ENCODE measurements at places on chromosomes 6 and 20.

DNA sequence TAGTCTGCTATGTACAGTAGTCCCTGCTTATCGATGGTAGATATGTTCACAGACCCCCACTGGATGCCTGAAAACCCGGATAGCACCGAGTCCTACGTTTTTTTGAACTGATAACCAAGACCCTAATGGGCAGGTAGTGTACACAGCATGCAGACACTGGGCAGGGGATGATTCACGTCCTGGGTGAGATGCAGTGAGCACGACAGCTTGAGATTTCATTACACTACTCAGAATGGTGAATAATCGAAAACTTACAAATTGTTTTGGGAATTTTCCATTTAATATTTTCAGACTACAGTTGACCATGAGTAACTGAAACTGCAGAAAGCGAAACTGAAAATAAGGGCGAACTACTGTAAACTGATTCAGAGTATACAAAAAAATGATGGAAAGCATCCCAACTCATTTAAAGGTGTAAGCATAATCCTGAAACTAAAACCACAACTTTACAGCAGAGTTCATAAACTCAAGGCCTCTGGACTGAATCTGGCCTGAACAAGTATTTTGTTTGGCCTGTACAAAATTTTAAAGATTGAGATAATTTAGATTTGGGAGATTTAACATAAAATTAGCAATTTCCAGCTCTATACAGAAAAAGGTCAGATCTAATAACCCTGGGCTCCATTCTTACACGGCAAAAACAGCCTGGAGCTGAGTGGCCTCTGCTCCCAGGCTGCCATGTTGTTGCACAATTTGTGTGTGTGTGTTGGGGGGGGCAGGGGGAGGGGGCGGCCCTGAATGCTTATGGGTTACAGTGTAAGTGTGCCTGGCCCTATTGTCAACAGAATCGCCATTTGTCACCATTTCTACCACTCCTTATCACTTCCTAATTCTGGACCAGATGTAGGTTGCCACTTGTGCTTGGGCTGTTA, 34.9 kb downstream of the RNF24 start:
- DNase-seq, result peak; percentile 60

GRCh38 chr6:47653706-47654105, 44.7 kb upstream of the ADGRF4 start:
- no peak for DNase-seq

GRCh38 chr6:92521553-92521952, 897.8 kb downstream of the EPHA7 start:
- no peak for DNase-seq

- DNase-seq, result no peak
Observed at GRCh38 chr20:31430568-31431115, 9.8 kb upstream of the DEFB123 start.

- DNase-seq, result no peak
Observed at GRCh38 chr6:109379711-109380110, 2.6 kb downstream of the CD164 start.

- no peak for DNase-seq
Observed at GRCh38 chr6:148044261-148044751, 298.3 kb upstream of the SASH1 start.

- no peak for DNase-seq
Observed at GRCh38 chr6:164967102-164967501, 342.3 kb downstream of the C6orf118 start.

GRCh38 chr20:46575937-46576461, 25.5 kb upstream of the OCSTAMP start:
- DNase-seq, result peak; percentile 44

GRCh38 chr6:43887340-43887858, 117.4 kb downstream of the VEGFA start:
- no peak for DNase-seq

- DNase-seq, result no peak
Observed at GRCh38 chr6:2799936-2800527, 34.8 kb downstream of the WRNIP1 start.

- DNase-seq, result no peak
Observed at GRCh38 chr20:57448764-57449354, 57.7 kb downstream of the RBM38 start.

- DNase-seq, result no peak
Observed at GRCh38 chr6:105364243-105364642, 38.6 kb downstream of the PREP start.

- DNase-seq, result no peak
Observed at GRCh38 chr20:23243791-23244155, 106.8 kb upstream of the NXT1 start.

DNA sequence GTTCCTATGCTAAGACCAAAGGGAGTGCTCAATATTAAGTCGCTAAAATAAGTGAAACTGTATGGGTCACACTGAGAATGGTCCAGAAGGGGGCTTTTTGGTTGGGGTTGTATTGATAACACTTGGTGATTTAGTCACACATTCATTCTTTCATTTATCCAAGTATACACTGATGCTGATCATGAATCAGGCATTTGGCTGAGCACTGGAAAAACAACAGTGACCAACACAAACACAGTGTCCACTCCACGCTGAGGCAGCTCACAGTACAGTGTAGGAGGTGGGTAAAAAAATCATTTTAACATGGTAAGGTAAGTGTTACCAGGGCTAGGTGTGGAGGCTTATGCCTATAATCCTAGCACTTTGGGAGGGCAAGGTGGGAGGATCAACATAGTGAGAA, 9.2 kb upstream of the FAM83C start:
- no peak for DNase-seq

GRCh38 chr6:158854214-158855101, 35.3 kb upstream of the EZR start:
- peak; percentile 33 for DNase-seq

DNA sequence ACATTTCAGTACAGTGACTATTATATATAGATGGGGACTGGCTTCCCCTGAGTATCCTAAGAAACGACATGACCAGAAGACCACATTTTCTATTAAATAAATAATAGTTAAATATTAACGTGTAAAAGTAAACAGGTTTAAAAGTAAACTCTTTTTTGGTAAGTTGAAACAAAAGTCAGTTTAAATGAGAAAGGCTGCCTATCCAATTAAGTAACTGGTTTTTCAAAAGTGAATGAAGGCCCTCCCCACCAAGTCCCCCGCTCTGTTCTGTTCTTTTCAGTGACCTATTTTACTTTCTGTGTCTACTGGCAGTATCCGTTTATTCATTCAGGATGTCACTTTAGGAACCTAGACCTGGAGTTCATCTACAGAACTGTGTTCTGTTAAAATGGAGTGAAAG, 32.0 kb downstream of the QKI start:
- no peak for DNase-seq

GRCh38 chr6:83341765-83342164, 89.1 kb downstream of the ME1 start:
- DNase-seq, result no peak
